ENCODE measurements at places on chromosomes 13 and 19. TPM values are rescaled to one million over a fixed set of nuclear protein-coding genes. Genes with fewer than 3 reads are reported as not detected.

The LNX2 gene
- total RNA-seq = 3.6 TPM

The MARK4 gene
- total RNA-seq = 15.9 TPM

The CYP4F8 gene
- total RNA-seq = under 0.01 TPM

The NANOS3 gene
- total RNA-seq = not detected

The CYP4F12 gene
- total RNA-seq = not detected

The ITPKC gene
- total RNA-seq = 12.6 TPM

The GPR183 gene
- total RNA-seq = not detected

The RFPL4A gene
- total RNA-seq = not detected

Data from bronchial smooth muscle cell (primary cell).